ENCODE measurements at places on chromosomes 1 and 21.

- no peak for DNase-seq
These were observed 7.9 kb upstream of the SH3GLB1 start for GRCh38 chr1:86696522-86696921.

GRCh38 chr1:60428127-60428526, 354.6 kb upstream of the C1orf87 start:
- DNase-seq, result no peak

GRCh38 chr21:33234635-33235520, 5.1 kb downstream of the IFNAR2 start:
- DNase-seq, result no peak

DNA sequence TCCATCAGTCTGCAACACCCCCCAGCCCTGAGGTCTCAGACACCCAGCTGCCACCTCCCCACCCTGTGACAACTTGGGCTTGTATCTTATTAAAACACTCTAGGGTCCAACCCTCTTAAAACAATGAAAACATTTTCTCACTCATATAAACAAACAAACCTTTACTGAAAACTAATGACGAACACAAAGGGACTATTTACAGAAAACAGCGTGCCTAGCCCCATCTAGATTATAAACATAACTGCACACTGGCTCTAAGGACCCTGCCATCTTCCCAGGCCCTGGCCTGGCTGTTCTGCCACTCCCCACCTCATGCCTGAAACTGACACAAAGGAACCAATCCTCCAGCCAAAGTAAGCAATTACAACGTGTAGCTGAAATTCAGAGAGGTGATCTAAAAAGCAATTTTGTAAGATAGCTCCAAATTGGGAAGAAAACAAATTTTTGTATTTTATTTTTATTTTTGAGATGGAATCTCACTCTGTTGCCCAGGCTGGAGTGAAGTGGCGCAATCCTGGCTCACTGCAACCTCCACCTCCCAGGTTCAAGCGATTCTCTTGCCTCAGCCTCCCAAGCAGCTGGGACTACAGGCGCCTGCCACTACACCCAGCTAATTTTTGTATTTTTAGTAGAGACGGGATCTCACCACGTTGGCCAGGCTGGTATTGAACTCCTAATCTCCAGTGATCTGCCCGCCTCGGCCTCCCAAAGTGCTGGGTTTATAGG, 40.9 kb downstream of the CAPZB start:
- DNase-seq, result no peak

GRCh38 chr1:34929497-34929852, at the start of gene DLGAP3:
Gene DLGAP3 (minus strand): TSS chr1:34929650. CDS start chr1:34905383, 24,267 bp downstream.
- no peak for DNase-seq

DNA sequence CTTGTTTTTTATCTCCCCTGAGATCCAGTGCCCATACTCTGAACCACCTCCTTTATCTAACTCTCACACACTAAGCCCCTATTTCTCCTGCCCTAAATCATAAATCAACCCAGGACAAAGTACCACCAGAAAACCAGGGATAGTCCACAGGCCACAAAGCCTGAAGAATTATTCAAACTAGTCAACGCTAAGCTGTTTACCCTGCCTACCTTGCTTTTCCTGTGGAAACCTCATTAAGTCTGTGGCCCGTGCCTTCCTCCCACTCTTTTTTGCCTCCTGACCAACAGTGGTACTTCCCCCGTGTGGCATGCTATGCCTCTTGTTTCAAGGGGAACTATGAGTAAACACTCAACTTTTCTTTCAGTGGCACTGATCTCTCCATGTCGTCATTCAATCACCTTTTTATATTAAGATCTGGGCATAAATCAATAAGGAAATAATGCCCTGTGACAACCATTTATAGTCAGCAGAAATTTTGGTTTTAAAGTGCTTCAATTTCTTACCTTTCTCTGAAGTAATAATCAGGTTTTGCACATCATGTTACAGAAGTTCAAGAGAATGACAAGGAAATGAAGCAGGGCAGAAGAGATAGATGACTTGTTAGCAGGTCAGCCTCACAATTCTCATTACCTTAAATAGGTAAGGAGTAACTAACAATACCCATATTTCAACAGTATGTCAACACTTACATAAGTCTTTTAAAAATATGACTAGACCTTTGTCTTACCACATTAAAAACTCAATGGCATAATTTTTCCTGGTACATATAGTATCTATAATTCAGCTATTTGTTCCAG, 32.1 kb downstream of the EYA3 start:
- peak; percentile 49 for DNase-seq

- no peak for DNase-seq
These were observed 18.6 kb upstream of the PRDM15 start for GRCh38 chr21:41897700-41898099.

GRCh38 chr1:246629976-246630375, 63.7 kb downstream of the CNST start:
- no peak for DNase-seq

- no peak for DNase-seq
These were observed 47.9 kb downstream of the NPHP4 start for GRCh38 chr1:5944154-5944842.

GRCh38 chr1:212104586-212105325, 69.2 kb downstream of the DTL start:
- no peak for DNase-seq

DNA sequence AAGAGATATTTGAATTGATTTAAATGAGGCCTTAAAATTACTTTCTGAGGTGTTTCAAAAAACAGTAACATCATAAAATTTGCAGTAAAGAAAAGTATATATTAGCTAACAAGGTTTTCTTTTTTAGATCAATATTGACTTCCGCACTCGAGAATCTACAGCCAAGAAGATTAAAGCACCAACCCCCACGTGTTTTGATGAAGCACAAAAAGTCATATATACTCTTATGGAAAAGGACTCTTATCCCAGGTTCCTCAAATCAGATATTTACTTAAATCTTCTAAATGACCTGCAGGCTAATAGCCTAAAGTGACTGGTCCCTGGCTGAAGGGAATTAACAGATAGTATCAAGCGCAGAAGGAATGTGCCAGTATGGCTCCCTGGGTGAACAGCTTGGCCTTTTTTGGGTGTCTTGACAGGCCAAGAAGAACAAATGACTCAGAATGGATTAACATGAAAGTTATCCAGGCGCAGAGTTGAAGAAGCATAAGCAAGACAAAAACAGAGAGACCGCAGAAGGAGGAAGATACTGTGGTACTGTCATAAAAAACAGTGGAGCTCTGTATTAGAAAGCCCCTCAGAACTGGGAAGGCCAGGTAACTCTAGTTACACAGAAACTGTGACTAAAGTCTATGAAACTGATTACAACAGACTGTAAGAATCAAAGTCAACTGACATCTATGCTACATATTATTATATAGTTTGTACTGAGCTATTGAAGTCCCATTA, 3.6 kb downstream of the RGS1 start:
- no peak for DNase-seq

- no peak for DNase-seq
These were observed 3.3 kb upstream of the B4GALT3 start for GRCh38 chr1:161180639-161181038.

- no peak for DNase-seq
These were observed 99.8 kb downstream of the PTPN14 start for GRCh38 chr1:214451596-214451995.

GRCh38 chr1:46562498-46562897, 11.1 kb upstream of the KNCN start:
- no peak for DNase-seq

DNA sequence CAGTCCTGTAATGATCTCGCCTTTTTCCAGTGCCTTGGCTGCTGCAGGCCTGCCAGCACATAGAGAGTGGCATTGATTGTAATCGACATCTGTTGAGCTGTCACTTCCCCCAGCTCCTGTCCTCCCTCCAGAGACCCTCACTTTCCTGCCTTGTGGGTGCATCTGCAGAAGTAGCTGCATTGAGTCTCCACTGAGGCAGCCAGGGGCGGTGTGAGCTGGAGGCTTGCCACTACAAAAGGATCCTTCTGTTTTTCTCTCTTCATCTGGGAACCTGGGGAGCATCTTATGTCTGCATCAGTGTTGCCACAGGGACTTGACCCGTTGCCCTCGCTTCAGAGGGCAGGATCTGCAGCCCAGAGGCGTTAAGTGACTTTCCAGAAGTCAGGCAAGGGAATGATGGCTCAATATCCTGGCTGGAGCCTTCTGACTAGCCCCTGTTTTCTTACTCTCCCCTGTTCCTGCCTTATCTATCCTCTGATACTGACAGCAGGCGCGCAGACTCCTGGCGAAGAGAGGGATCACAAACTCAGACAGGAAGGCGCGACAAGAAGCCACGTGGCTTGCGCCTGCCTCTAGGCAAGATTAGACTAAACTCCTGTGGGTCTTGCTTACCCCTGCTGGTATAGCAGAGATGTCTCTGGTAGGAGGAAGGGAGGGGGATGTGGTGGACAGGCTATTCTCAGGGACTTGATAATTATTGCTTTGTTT, 13.3 kb upstream of the FMOD start:
- no peak for DNase-seq

- peak; percentile 42 for DNase-seq
These were observed 9.1 kb downstream of the LDLRAD1 start for GRCh38 chr1:54008876-54009275.

- DNase-seq, result no peak
These were observed 3.7 kb upstream of the ID3 start for GRCh38 chr1:23563003-23563402.

DNA sequence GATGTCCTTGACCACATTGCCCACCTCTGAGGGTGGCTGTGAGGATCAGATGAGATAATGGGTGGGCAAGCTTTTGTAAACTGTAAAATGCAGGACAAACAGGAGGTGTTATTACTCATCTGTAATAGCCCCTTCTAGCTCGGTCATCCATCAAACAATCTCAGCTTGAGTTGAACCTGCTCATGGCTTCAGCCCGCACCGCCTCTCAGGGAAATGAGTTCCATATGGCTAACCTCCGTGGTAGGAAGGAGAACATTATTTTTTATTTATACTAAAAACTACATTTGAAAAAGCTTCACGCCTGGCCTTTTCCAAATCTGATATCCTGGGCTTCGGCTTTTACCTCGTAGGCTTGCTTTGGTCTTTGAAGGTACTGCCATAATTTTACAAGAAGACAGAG, 116.2 kb upstream of the USP24 start:
- no peak for DNase-seq

GRCh38 chr1:224259986-224260385, 70.0 kb downstream of the NVL start:
- DNase-seq, result no peak

GRCh38 chr1:154878371-154879037, 8.4 kb upstream of the KCNN3 start:
- DNase-seq, result peak; percentile 74

DNA sequence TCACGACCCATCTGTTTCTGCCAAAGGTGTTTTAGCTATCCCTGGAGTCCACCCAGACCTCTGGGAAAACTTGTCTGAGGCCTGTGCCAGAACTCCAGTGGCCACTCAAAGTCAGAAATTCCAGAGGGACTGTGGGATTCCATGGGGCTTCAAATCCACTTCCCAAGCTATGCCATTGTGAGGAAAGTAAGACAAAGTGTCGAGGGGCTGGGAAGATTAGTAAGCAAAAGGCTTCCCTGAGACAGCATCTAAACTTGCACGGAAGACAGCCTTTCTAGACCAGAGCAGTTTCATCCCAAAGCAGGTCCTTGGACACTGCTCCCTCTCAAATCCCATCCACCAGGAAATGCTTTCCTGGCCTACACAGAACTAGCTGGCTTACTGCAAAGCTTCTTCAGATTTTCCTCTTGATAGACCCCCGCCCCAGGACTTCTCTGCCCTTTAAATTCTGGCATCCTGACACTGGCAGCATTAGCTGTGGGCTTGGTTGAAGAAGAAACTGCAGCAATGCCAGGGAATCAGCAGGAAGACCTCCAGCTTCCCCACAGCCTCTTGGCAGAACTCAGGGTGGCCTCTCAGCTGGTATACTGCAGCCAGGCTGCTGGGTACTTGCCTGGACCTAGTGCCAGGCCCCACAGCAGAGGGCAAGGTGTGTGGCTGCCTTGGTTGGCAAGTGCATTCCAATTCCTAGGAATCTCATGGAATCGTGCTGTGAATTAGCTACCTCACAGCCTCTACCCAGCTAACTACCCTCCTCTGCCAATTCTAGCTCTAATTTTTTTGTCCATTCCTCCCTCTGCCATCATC, 27.3 kb upstream of the LMX1A start:
- DNase-seq, result no peak

GRCh38 chr1:204065174-204065985, 7.5 kb upstream of the SOX13 start:
- DNase-seq, result no peak

DNA sequence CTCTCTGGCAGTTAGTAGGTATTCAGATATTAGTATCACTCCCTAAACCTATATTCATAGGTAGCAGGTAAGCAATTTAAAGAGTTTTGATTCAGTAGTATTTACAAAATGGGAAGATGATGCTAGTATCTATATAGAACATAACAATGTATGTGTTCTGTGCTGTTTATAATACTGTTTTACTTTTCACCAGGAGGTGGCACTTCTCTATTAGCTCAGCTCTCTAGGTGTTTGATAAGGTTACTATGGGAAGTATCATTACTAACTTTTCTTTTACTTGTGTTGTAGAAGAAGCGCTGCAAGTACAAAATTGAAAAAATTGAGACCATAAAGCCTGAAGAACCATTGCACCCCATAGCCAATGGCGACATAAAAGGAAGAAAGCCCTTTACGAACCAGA, 49.4 kb upstream of the FASLG start:
- DNase-seq, result no peak

GRCh38 chr1:102776071-102776470, 332.3 kb downstream of the COL11A1 start:
- DNase-seq, result no peak

DNA sequence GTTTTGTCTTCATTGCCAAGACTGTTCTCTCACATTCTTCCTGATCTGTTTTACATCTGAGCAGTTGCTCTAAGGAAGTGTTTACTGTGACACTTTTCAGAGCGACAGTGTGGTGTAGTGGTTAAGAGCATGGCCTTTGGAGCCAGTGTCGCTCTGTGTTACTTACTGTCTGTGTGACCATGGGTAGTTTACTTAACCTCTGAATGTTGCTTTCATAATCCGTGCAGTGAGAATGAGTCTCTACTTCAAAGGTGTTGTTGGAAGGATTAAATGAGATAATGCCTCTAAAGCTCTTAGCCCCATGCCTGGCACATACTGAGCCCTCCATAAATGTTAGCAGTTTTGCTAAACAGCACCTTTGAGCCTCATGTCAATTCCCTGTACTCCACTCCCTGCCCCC, 35.9 kb upstream of the ZFP69B start:
- DNase-seq, result no peak

- DNase-seq, result no peak
These were observed 33.6 kb downstream of the ACOT11 start for GRCh38 chr1:54581621-54582035.

- no peak for DNase-seq
These were observed 71.5 kb downstream of the IFI44 start for GRCh38 chr1:78721136-78721535.

DNA sequence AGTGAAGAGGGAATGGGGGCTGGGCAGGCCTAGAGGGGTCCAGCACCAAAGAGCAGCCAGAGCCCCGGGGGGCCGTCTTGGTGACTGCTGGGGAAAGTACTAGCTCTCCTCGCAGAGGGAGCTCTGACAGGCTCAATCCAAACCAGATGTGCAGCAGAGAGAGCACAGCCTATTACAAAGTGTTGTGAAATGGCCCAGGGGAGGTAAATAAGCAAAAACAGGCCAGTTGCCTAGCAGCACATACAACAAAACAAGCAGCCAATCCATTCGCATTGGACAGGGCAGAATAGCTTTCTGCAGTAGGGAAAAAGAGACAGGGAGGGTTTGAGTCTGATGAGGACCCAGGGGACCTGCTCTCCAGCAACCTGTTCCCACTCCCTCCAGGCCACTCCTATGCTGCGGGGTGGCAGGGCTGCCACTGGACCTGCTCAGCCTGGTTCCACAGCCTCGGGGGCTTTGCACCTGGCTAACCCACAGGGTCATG, 239.6 kb upstream of the FGGY start:
- DNase-seq, result no peak

All from activated naive CD4-positive, alpha-beta T cell treated with anti-CD3 and anti-CD28 coated beads, Interleukin-2, amount 50 U/mL, for 72 hours (primary cell).